ENCODE measurements at places on chromosomes 4 and X. TPM values are rescaled to one million over a fixed set of nuclear protein-coding genes. Genes with fewer than 3 reads are reported as not detected.

UGT2B11 gene
- not detected for total RNA-seq

ADH7 gene
- total RNA-seq = not detected

PDE6B gene
- 10.2 TPM for total RNA-seq

DNA sequence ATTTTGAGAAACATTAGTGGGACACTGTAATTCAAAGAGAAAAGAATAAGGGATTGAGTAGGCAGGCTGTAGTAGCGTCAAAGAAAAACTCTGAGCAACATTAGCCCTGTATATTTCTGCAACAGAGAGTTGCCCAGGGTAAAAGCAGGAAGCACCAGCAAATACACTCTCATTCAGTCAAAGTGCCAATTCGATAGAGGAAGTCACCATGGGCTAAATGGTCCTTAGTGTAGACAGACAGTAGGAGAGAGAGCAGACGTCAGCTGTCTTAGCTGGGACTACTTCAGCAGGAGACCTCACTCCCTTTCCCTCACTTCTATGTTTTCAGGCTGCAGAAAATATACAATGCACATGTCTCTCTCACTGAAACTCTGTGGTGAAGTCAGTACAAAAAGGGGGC lies 2073.8 kb upstream of the TENM3 start:
- no peaks in the 10 kb centered on the region for H3K27me3 ChIP-seq
- H3K27ac ChIP-seq = no peak overlapping the region
- H3K4me1 ChIP-seq = no peaks in the 10 kb centered on the region
- no peaks in the 10 kb centered on the region for H3K36me3 ChIP-seq
- no peak for DNase-seq

- H3K4me3 ChIP-seq = no peak overlapping the region
- no peaks in the 10 kb centered on the region for H3K27me3 ChIP-seq
- no peaks in the 10 kb centered on the region for H3K36me3 ChIP-seq
- no peak overlapping the region for H3K27ac ChIP-seq
These were observed 663.4 kb upstream of the LCORL start for GRCh38 chr4:18684932-18685331.

- no peaks in the 10 kb centered on the region for H3K36me3 ChIP-seq
- no peaks in the 10 kb centered on the region for H3K4me1 ChIP-seq
- no peak for DNase-seq
- H3K27ac ChIP-seq = no peak overlapping the region
These were observed 20.7 kb downstream of the QDPR start for GRCh38 chr4:17491196-17491595.

GRCh38 chrX:29083823-29084222 lies 496.6 kb downstream of the IL1RAPL1 start:
- H3K4me3 ChIP-seq = no peak overlapping the region
- no peaks in the 10 kb centered on the region for H3K4me1 ChIP-seq
- DNase-seq = no peak
- H3K27ac ChIP-seq = no peak overlapping the region

PAGE2 gene
- total RNA-seq = not detected

GRCh38 chr4:114598191-114599121 lies at the start of gene UGT8:
TSS of gene UGT8 (plus strand) at chr4:114598807. CDS start at chr4:114622881, 24,074 bp downstream.
- no peaks in the 10 kb centered on the region for H3K4me1 ChIP-seq
- no peaks in the 10 kb centered on the region for H3K36me3 ChIP-seq
- peak within 1 kb of the TSS; percentile 65 for H3K4me3 ChIP-seq
- DNase-seq = peak; percentile 30
- no peaks in the 10 kb centered on the region for H3K27me3 ChIP-seq

UGT2B10 gene
- not detected for total RNA-seq

TRIM75 gene
- not detected for total RNA-seq

GRCh38 chr4:72094059-72094797 lies 62.4 kb downstream of the NPFFR2 start:
- no peaks in the 10 kb centered on the region for H3K36me3 ChIP-seq
- DNase-seq = no peak
- H3K4me1 ChIP-seq = no peaks in the 10 kb centered on the region
- no peak overlapping the region for H3K4me3 ChIP-seq
- no peak overlapping the region for H3K27ac ChIP-seq
- H3K27me3 ChIP-seq = no peaks in the 10 kb centered on the region

- H3K4me3 ChIP-seq = no peak overlapping the region
- no peaks in the 10 kb centered on the region for H3K4me1 ChIP-seq
- DNase-seq = no peak
- H3K36me3 ChIP-seq = no peaks in the 10 kb centered on the region
- H3K27ac ChIP-seq = no peak overlapping the region
These were observed 104.5 kb upstream of the MAOA start for GRCh38 chrX:43551590-43551989.

SLIT2 gene
- total RNA-seq = 20.3 TPM

- no peak for DNase-seq
- no peaks in the 10 kb centered on the region for H3K36me3 ChIP-seq
- H3K27me3 ChIP-seq = no peaks in the 10 kb centered on the region
- no peak overlapping the region for H3K4me3 ChIP-seq
- H3K4me1 ChIP-seq = no peaks in the 10 kb centered on the region
- H3K27ac ChIP-seq = peak overlapping the region; percentile 34
These were observed 27.9 kb downstream of the TSC22D3 start for GRCh38 chrX:107747596-107748161.

GRCh38 chr4:87949961-87950360 lies 25.6 kb upstream of the SPP1 start:
- no peaks in the 10 kb centered on the region for H3K4me1 ChIP-seq
- no peak overlapping the region for H3K27ac ChIP-seq
- no peak overlapping the region for H3K4me3 ChIP-seq
- DNase-seq = no peak
- H3K36me3 ChIP-seq = no peaks in the 10 kb centered on the region

DNA sequence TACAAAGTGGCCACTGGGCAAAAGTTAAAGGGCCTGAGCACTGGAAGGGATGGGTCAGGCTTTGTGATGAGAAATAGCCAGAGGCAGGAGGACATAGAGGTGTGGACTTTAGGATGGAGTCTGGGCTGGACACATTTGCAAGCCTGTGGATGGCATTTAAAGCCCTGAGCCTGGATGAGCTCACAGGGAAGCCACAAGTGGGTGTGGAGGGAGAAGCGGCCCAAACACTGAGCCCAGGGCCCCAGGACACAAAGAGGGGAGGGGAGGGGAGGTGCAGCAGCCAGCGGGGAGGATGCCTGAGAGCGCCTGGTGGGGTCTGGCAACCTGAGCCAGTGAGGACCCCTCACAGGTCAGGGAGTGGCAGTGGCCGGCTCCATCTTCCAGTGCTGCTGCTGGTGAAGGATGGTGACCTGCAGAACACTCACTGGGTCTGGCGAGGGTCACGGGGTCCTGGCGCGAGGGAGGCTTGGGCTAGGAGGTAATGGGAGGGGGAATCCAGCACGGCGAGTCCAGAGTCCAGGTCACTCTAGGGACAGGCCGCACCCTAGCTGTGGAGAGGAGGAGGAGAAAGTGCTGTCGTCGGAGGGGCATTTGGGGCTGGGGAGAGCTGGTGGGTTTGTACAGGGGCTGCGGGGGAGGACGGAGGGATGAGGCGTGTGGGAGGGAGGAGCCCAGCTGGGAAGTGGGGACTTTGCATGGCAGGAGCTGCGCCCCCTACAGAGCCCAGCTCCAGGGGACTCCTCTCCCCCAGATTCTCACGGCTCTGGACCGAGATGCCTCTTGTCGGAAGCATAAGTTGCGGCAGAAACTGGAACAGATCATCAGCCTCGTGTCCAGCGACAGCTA lies 7.0 kb downstream of the LAGE3 start:
- no peaks in the 10 kb centered on the region for H3K4me1 ChIP-seq
- no peak overlapping the region for H3K27ac ChIP-seq

C4orf51 gene
- not detected for total RNA-seq

DNA sequence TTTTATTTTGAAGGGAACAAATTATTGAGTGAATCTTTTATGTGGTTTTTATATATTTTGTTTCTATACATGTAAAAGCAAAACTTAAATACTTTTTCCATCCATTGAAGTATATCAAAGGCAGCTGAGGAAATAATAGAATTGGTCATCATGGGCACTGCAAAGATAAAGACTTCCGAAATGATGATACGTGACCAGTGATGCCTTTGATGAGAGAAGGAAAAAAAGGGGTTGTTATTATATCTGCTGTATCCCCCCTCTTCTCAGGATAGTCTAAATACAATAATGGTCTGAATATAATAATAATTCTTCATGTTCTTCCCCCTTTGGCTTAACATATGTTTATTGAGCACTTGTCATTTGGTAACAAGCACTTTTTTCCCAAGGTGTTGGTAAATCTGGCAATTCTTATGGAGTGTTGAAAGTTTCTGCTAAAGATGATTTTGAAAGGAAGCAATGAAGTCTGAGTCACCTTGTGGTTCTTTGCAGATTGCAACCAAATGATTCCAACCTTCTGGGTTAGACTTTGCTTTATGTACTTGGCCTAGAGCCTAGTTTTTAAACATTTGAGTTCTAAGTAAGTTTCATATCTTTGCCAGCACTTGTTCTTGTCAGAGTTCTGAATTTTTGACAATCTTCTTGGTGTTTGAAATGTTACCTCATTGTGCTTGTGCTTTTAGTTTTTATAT lies 60.8 kb downstream of the USP9X start:
- H3K36me3 ChIP-seq = no peaks in the 10 kb centered on the region
- no peaks in the 10 kb centered on the region for H3K27me3 ChIP-seq
- H3K4me1 ChIP-seq = no peaks in the 10 kb centered on the region
- H3K27ac ChIP-seq = no peak overlapping the region
- H3K4me3 ChIP-seq = no peak overlapping the region
- no peak for DNase-seq

DNA sequence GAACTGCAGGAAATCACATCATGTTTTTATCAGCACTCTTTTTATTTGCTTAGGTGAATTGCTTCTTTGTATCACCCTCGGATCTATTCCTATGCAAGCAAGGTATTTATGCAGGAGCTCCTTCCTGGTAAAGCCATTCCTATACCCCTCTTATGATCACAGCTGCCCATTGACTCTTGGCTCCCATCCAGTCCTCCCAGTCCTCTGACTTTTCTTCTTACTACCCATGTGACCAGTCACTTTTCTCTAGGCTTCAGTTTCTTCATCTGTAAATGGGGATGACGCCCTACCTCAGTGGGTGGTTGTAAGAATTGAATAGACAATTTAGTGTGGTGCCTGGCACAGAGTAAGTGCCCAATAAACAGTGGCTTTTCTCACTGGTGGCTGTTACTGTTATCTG lies 144.9 kb downstream of the FHIP1A start:
- no peaks in the 10 kb centered on the region for H3K4me1 ChIP-seq
- H3K27me3 ChIP-seq = no peaks in the 10 kb centered on the region
- H3K27ac ChIP-seq = no peak overlapping the region
- no peak overlapping the region for H3K4me3 ChIP-seq
- DNase-seq = no peak

DNA sequence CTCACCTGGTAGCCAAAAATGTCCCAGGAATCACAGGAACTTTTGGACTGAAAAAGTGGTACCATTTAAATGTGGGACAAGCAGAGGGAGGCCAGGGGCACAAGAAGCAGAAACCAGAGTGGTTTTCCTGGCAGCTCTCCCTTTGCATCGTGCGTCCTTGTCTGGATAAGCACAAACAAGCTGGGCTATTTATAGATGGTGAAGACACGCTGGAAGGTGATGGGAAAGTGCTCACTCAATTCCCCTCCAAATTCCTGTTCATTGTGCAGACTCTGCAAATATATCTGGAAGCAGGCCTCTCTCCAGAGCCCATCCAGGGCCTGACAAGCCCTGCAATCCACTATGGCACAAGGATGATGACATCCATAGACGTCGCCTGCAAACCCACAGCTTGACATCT lies 63.6 kb upstream of the MAP3K15 start:
- no peak overlapping the region for H3K4me3 ChIP-seq
- H3K27ac ChIP-seq = no peak overlapping the region
- no peaks in the 10 kb centered on the region for H3K27me3 ChIP-seq
- no peaks in the 10 kb centered on the region for H3K36me3 ChIP-seq

- no peaks in the 10 kb centered on the region for H3K36me3 ChIP-seq
- H3K4me3 ChIP-seq = no peak overlapping the region
- no peaks in the 10 kb centered on the region for H3K4me1 ChIP-seq
- no peak for DNase-seq
These were observed 8.3 kb upstream of the FGFBP2 start for GRCh38 chr4:15971068-15971801.

DNA sequence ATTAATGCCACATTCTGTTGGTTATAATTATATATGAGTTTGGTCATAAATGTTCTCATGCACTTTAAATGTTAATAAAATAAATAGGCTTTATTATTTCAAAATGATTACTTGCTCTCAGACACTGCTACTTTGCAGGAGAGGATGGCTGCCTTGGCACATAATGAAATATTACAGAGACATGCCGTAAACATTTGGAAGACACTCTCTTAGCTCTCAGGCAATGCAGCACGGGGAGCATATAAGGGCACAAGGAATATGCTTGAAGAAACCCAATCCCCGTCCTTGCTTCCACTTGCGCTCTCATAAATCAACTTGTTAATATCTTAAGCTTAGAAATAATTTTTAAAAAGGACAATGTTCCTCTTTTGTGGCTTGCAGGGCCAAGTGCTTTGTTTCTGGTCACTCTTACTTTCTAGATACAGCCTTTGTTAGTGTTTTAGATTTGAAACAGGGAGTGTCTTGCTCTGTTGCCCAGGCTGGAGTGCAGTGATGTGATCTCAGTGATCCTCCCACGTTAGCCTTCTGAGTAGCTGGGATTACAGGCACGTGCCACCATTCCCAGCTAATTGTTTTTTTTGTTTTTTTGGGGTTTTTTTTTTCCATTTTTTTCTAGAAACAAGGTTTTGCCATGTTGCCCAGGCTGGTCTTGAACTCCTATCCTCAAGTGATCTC lies 445.0 kb downstream of the SPRY1 start:
- no peaks in the 10 kb centered on the region for H3K36me3 ChIP-seq
- H3K27ac ChIP-seq = no peak overlapping the region

- no peaks in the 10 kb centered on the region for H3K4me1 ChIP-seq
- H3K4me3 ChIP-seq = no peak overlapping the region
- H3K36me3 ChIP-seq = no peaks in the 10 kb centered on the region
- no peak overlapping the region for H3K27ac ChIP-seq
- no peaks in the 10 kb centered on the region for H3K27me3 ChIP-seq
These were observed 595.3 kb downstream of the BCOR start for GRCh38 chrX:39502486-39502885.

DNA sequence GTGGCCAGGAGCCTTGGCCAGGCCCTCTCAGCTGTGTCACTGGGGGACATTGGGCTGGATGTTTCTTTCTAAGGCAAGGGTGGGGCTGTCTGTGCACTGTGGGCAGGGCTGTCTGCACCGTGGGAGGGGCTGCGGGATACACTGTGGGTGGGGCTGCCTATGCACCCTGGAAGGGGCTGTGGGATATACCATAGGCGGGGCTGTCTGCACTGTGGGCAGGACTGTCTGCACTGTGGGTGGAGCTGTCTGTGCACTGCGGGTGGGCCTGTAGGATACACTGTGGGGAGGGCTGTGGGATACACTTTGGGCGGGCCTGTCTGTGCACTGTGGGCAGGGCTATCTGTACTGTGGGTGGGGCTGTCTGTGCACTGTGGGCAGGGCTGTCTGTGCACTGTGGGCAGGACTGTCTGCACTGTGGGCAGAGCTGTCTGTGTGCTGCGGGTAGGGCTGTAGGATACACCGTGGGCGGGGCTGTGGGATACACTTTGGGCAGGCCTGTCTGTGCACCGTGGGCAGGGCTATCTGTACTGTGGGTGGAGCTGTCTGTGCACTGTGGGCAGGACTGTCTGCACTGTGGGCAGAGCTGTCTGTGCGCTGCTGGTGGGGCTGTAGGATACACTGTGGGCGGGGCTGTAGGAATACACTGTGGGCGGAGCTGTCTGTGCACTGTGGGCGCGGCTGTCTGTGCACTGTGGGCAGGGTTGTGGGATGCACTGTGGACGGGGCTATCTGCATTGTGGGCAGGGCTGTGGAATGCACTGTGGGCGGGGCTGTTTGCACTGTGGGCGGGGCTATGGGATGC lies 31.1 kb downstream of the ACOX3 start:
- H3K4me1 ChIP-seq = no peaks in the 10 kb centered on the region
- no peaks in the 10 kb centered on the region for H3K27me3 ChIP-seq
- no peak overlapping the region for H3K4me3 ChIP-seq
- H3K27ac ChIP-seq = no peak overlapping the region
- no peak for DNase-seq

All from breast epithelium (tissue), 4 donors.